ENCODE measurements at places on chromosomes 4 and X.

- DNase-seq, result no peak
Observed at GRCh38 chr4:180150818-180151217, 2092.4 kb upstream of the TENM3 start.

GRCh38 chrX:109830704-109831206 lies 97.7 kb upstream of the ACSL4 start:
- DNase-seq, result no peak

DNA sequence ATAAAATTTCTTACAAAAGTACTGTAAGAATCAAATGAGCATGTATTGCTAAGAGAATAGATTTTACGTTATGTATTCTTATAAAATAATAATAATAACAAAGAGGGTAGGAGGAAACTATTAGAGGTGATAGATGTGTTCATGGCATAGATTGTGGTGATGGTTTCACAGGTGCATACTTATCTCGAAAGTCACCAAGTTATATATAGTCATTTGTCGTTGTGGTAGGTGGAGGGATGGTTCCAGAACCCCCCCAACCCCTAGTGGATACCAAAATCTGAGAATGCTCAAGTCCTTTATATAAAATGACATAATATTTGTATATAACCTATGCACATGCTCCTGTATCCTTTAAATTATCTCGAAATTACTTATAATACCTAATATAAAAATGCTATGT lies 36.7 kb upstream of the H2AZ1 start:
- DNase-seq, result no peak

DNA sequence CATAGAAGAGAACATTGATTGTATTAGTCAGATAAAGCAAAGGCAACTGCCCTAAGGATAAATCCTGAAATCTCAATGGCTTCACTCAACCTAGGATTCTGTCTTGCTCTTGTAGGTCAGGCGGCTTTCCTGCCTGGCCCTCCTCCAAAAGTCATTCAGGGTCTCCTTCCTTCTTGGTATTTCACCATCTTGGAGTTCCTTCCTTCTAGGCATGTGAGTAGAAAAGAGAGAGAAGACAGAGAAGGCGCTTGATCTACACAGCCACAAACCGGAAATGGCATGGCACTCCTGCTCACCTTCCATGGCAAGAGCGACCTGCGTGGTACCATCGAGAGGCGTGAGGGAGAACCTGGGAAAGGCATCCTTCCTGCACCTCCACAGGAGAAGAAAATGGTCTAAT lies 45.3 kb upstream of the HELT start:
- DNase-seq, result no peak

- no peak for DNase-seq
Observed at GRCh38 chr4:87846226-87846625, 13.5 kb downstream of the MEPE start.

- DNase-seq, result no peak
Observed at GRCh38 chr4:132218406-132218805, 930.7 kb upstream of the PCDH10 start.

- DNase-seq, result no peak
Observed at GRCh38 chrX:130631011-130631410, 229.2 kb downstream of the RBMX2 start.

DNA sequence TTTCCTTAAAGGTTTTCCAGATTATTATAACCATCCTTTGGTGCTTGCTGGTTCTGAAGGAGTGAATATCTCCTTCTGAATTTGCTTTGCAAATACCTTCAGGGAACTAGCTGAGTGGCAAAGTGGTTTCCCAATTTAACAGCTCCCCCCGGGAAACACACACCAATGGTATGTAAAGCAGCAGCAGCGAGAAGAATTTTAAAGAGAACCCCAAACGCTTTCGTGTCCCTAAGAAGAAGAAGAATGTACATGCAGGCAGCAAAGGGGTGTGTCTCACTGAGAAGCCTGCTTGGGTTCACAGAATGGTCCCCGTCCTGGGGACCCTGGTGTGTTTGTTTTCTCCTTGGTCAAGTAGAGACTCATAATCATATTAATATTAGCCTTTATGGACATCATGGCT lies 4.2 kb upstream of the AKAP17A start:
- DNase-seq, result no peak

DNA sequence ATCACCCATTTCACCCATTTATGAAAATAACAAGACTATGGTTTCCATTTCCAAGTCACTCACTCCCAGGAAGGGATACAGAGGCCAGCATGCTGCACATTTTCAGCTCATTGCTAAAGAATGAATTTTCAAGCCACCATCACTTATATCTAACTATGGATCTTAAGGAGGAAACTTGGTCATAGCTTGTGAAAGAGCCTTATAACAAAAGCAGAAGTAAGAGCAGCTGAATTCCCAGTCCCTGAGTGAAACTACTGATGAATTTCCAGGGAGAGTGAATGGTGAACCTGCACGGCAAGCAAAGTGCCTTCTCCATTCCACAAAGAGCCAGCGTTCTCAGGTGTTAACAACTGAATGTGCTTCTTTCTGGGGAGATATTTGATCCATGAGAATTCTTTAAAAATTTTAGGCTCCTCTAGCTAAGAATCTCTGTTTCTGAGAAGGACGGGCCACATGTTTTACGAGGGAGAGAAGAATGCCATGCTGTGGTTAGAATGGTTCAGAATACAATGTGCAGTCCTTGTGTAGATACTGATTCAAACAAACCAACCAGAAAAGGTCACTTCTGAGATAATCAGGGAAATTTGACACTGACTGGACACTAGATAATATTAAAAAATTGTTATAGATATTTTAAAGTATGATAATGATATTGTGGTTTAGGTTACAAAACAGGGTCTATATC lies 24.0 kb downstream of the BTC start:
- no peak for DNase-seq

- DNase-seq, result no peak
Observed at GRCh38 chrX:11431786-11432185, 138.6 kb downstream of the AMELX start.

- DNase-seq, result no peak
Observed at GRCh38 chrX:111264385-111264784, 5.9 kb downstream of the CAPN6 start.

DNA sequence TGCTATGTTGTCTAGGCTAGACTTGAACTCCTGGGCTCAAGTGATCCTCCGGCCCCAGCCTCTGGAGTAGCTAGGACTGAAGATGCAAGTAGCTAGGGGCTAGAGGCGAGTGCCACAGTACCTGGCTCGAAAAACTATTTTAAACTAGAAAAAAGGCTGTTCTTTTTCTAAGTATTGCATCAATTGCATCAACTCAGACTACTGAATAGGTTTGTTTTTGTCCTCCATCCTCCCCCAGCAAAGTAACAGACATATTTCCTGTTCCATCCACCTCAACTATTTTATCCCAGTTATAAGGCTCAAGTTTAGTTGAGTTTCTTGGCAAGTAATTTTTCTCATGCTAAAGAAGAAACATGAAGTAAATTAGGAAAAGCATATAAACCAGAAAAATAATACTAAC lies 4.1 kb downstream of the SH3RF1 start:
- DNase-seq, result no peak

GRCh38 chr4:14157262-14157661 lies 529.7 kb upstream of the BOD1L1 start:
- no peak for DNase-seq

DNA sequence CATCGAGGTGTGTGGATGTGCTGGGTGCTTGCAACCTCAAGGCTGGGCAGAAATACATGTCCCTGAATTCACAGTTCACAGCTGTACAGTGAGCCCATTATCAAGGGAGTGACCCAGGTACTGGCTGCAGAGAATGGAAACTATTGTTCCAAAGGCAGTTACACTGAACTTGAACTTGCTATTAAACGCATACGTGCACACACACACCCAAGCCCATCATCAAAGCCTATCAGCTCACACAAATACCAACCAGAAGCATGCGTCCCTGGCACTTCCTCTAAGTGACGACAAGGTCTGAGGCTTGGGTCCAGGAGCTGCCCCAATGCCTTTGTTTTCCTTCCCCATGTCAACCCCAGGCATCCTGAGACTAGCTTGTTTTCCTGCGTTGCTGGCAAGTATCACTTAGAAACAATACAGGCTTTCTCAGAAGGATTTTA lies 88.6 kb downstream of the IRF2 start:
- no peak for DNase-seq

- DNase-seq, result peak; percentile 51
Observed at GRCh38 chr4:48033825-48034413, 17.3 kb downstream of the NIPAL1 start.

- DNase-seq, result no peak
Observed at GRCh38 chr4:84530454-84530853, 31.4 kb upstream of the NKX6-1 start.

DNA sequence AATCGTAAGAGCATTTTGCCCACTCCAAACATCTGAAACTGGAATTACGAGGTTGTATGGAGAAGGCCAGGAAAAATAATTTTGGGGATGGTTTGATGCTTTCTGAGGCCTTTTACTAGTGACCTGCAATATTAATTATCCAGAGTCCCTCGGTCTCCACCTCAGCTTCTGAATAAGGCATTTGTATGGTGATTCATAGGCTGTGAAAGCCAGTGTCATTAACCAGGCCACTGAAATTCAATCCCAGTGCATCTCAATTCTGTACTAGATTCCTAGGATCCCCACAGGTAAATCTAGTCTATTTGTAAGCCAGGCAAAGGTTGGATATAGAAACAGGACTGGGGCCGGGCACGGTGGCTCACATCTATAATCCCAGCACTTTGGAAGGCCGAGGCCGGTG lies 135.4 kb upstream of the RBPJ start:
- no peak for DNase-seq

- DNase-seq, result no peak
Observed at GRCh38 chr4:126776361-126776760, 856.4 kb upstream of the INTU start.

DNA sequence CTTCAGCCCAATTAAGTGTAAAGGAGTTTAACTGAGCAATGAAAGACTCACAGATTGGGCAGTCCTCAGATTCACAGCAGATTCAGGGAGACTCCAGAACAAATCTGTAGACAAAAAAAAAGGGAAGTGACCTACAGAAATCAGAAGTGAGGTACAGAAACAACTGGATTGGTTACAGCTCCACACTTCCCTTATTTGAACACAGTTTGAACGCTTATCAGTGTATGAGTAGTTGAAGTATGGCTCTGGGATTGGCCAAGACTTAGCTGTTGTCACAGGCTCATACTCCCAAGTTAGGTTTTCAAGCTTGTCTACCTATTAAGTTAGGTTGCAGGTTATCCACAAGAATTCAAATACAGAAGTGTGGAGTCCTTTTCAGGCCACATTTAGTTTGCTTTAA lies 112.4 kb upstream of the ELOVL6 start:
- no peak for DNase-seq

DNA sequence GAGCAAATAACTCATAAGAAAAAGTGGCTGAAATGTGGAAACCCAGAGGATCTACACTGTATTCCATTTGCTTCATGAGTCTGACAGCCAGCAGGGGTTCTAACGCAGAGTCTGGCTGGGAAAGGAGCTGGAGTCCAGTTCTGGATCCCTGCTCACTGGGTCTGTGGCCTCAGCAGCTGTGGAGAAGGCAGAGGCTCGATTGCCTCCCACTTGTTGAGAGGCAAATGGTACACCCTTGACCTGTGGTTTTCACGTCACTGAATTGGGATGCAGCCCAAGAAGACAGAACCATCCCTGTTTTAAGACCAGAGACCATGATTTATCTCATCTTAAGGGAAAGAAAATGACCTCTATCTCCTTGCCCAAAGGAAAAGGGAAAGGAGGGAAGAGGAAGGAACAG lies 147.0 kb upstream of the NOCT start:
- no peak for DNase-seq

DNA sequence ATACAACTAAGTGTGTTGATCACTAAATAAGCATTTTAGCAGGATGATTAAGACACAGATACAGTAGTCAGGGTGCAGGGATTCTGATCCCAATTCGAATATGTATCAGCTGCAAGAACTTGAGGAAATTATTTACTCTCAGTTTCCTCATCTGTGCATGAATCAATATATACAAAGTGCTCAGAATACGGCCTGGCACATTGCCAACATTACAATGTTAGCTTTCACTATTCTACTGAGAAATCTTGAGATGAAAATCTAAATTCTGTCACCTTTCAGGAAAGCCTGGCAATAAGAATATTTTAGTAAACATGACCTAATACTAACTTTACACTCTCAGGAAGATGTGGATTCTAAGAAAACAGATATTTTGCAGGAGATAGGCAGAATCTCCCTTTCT lies 1001.6 kb upstream of the IGFBP7 start:
- DNase-seq, result no peak

DNA sequence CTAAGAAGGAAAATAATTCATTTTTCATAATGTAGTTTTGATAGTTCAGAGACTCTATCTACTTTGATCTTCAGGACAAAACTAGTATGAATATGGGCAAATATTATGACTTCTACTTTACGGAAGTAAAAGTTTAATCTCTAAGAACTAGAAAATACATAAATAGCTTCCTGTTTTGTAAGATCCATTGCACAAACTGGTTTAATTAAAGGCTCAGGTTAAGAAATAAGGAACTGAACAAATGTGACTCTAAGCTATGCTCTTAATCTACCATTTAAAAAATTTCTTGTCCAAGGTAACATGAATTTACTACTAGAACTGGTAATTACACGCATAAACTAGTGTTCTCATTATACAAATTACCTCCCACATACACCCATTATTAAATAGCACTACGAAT lies 360.6 kb downstream of the INPP4B start:
- DNase-seq, result no peak

- DNase-seq, result no peak
Observed at GRCh38 chrX:47561659-47562151, 700 bp downstream of the ARAF start.

- no peak for DNase-seq
Observed at GRCh38 chrX:103248553-103248952, 6.4 kb downstream of the TCEAL8 start.

- no peak for DNase-seq
Observed at GRCh38 chr4:123856689-123857545, 460.3 kb downstream of the SPRY1 start.

DNA sequence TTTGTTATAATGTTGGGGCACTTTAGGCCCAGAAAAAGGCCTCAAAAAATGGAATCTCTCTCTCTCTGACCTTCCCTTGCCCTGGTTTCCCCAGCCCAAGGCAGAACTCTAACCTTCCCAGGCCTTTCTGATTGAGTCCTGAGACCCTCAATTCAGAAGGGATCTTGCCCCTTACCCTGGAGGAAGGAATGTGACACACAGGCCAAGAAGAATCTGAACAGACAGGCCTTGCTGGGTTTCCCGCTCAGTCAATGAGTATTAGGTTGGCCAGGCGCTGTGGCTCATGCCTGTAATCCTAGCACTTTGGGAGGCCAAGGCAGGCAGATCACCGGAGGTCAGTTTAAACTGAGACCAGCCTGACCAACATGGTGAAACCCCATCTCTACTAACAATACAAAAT lies 27.6 kb downstream of the ELOVL6 start:
- DNase-seq, result no peak

All from stimulated activated CD4-positive, alpha-beta T cell treated with anti-CD3 and anti-CD28 coated beads, Interleukin-4, amount 100 ng/mL, for 48 hours (primary cell).